Chondrocyte (in vitro differentiated cells): ENCODE measurements at places on chromosomes 6 and 20. TPM values are rescaled to one million over a fixed set of nuclear protein-coding genes. Genes with fewer than 3 reads are reported as not detected.

PRICKLE4 gene
- total RNA-seq: 3.1 to 5.9 TPM (median 3.6 TPM) in 3 replicates

WFDC10B gene
- total RNA-seq: not detected in 3 replicates

HSPA1L gene
- 0.89 to 1.5 TPM (median 1.00 TPM) in 3 replicates for total RNA-seq

ARMC2 gene
- total RNA-seq: 6.8 to 9.2 TPM (median 8.3 TPM) in 3 replicates

LY6G6C gene
- total RNA-seq: 0.30 TPM in 1 of 3 replicates, not detected in the others

GSTA3 gene
- not detected in 3 replicates for total RNA-seq

CNR1 gene
- not detected in 3 replicates for total RNA-seq
